ENCODE measurements at places on chromosomes 6 and 20. TPM values are rescaled to one million over a fixed set of nuclear protein-coding genes. Genes with fewer than 3 reads are reported as not detected.

DNA sequence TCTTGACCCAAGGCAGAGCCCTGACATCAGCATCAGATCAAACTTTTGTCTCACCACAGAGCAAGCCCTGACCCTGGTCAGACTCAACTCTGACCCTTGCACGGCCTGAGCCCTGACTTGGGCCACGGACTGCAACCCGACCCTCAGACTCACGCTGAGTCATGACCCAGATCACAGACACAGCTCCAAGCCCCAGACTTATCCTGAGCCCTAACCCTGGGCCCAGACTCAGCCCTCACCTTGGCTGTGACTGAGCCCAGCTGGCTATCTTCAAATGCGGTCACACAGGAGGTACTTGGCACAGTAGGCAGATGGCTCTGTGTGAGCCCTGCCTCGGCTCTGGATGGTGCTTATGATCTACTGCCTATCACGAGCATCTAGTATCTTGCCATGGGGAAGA lies 602.3 kb downstream of the PTPRT start:
- DNase-seq, result no peak

GRCh38 chr6:131059486-131059885 lies 3.6 kb downstream of the EPB41L2 start:
- DNase-seq, result no peak

GRCh38 chr20:45905505-45906079 lies 6.4 kb downstream of the PLTP start:
- DNase-seq, result no peak

DNA sequence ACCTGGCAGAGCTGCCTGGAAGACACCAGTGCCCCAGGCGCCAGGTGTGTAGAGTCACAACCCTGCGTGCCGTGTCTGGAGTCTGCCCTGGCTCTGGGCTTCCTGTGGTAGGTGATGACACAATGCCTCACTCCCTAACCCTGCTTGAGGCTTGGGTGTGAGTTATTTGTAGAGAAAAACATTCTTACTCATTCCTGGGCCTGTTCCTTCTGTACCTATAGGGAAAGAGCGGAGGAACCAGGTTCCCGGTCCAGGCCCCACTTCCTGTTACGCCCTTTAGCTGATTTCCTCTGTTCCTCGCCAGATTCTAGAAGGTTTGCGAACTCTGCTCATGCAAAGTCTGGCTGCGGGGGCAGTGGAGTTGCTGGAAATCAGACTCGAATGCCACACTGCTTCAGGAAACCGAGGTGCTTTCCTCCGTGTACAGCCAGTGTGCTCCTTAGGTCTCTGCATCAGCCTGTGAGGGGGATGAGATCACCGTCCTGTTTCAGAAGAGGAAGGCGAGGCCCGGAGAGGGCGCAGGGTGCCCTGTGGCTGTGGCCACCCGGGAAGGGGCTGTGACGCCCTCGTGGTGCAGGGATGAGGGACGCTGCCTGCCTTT lies 67.1 kb upstream of the DUSP22 start:
- no peak for DNase-seq

DNA sequence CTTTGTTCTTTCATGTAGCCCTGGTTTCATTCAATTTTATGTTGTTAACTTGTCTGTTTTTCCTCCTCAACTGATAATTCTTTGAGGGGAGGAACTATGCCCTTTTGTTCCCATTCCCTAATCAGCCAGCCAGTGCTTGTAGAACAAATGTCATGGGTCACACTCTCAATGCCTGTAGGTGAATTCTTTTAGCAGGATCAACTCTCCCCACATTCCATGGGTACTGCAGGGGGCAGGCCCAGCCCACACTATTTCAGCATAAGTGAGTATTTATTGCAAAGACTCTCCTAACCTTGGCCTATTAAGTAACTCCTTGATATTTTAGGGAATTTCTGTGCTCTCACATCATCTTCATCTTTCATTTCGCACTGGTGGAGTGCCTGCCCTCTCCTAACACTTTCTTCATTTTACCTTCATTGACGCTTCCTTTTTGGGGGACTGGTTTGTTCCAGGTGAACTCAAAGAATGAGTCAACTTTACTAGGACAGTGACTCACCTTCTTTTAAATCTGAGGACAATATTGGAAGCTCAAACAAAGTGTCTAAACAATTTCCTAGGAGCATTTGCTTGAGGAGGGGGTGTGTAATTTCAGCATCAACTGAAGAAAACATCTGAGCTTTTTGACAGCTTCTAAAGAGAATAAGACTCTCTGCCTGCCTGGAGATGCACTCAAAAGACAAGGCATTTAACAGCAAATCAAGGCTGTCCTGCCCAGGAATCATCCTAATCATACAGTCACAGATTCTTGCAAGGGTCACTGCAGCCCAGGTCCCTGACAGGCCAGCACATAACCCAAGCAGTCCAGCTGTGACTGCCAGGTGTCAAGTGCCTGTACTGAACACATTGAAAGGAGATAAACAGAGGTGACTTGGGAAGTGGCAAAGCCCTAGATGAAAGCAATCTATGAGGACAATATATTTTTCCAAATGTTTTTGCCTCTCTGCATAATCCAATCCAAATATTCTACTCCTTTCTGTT lies 263.9 kb upstream of the PRND start:
- no peak for DNase-seq

DNA sequence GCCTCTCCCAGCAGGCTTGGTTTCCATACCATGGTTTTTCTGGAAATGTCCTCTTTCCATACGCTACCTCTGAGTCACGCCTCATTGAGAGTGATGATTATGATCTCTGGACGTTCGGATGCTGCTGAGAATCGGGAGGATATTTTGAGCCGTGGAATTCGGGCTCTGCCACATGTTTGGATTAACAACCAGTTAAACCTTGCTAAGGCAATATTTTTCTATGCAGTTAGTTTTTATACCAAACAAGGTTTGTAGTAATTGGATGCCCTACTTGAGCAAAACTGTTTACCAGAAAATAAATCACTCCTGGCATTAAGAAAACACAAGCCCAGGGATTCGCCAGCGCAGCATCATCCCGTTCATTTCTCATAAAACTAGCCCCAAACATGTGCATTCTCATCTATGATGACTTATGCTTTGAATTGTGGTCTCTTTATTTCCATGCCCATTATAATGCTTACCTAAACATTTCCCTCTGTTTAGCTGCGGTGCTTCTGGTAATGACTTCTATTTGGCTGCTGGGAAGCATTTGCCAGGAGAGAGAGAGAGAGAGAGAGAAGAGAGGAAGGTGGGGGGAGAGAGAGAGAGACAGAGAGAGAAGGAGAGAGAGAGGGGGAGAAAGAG lies 198.9 kb downstream of the CLIC5 start:
- no peak for DNase-seq

DNA sequence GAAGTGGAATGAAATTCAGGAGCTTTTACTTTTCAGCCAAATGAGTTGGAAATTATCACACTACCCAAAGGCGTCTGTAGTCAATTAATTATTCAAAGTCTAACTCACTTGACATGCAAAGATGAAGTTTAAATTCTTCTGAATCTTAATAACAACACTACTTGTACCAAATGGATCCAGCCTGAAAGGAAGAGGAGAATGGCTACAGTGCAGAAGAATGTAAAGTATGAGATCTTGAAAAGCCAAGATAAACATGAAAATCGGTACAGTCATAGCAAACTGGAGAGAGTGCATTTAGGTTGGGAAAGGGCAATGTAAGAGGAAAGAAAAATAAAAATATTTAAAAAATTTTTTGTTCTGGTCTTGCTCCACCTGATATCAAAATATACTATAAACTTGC lies 195.5 kb downstream of the SIM1 start:
- no peak for DNase-seq

- no peak for DNase-seq
These were observed 1.6 kb upstream of the PTGIS start for GRCh38 chr20:49569411-49570115.

DNA sequence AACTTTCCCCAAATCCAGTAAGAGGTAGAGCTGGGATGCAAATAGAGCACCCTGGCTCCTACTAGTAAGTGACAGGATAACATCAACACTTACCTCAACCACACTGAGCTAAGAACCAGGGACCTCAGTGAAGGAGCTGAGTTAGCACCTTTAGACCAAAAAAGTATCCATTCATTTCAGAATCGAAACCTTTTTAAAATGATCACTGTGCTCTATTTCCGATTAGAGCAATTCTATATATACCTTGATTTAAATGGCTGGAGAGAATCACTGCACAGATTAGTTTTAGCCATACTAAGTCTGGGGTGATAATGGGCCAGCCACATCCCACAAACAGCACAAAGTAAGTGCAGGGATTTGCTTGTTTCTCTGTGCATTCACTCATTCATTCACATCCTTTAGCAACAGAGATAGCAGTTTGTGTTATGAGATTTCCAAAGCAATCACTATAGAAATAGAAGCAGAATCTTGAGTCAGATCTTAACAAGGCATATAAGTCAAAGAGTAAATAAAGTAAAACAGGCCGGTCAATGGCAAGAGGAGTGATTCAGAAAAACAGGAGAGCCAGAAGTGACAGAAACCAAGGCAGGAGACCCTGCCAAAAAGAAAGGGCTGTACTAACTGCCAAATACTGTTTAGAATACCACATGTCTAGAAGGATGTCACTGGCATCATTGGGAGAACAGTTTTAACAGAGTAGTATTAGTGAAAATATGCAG lies 136.3 kb downstream of the KIF13A start:
- no peak for DNase-seq

DNA sequence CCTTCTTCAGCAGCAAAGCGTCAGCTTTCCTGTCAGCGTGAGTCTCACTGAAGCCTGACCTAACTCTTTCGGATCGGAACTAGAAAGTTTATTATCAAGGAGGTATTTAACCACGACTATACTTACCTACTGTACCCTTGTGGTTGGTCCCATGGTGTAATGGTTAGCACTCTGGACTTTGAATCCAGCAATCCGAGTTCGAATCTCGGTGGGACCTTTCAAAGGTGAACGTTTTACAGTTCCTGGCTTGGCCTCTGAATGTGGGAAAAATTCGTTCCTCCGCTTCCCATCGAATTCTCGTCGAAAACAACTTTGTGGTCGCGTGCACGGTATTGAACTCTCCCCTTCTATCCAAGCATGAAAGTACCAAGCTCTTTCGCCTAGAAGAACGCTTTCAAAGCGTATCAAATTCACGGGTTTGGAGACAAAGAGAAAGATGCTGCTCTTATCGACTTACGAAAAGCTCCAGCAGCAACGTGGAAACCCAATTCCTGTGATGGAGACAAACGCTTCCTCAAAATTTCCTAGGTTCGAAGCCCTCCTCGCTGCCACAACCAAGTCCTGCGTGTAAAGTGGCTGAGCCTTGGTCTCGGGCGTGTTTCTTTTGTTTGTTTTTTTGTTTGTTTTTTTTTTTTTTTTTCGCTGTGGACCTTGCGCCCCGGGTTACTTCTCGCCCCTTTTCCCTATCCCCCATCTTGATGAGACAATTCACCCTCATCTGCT lies 63.7 kb downstream of the GPX5 start:
- peak; percentile 90 for DNase-seq

DNA sequence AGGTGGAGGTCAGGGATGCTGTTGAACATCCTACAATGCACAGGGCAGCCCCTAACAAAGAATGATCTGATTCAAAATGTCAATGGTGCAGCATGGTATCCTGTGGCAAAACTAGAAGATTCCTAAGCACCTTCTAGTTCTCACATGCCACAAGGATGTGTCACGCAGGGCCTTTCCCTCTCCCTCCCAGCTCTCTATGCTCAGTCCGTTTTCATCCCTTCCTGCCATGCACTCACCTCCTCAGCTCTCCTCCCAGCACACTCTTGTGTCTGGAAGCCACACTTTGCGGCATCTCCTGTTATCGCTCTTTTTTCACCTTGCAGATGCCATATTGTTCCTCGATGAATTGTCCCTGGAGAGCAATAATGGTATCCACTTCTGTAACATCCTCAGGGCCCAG lies 263.4 kb downstream of the CDC5L start:
- no peak for DNase-seq

DNA sequence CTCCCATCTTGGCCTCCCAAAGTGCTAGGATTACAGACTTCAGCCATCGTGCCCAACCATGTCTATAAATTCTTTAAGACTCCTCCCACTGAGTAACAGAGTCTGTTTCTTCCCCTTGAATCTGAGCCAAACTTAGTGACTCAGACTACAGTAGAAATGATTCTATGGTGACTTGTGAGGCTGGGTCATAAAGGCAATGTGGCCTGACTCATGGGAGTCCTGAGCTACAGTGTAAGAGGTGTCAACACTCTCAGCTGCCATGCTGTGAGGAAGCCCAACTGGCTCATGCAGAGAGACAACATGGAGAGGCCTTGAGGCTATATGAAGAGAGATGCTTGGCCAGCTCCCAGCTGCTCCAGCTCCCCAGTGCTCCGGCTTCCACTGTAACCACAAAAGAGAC lies 5.2 kb upstream of the NRSN2 start:
- DNase-seq, result no peak

- DNase-seq, result no peak
These were observed 45.0 kb upstream of the SMOC2 start for GRCh38 chr6:168395983-168396382.

GRCh38 chr6:5599127-5599526 lies 337.8 kb downstream of the FARS2 start:
- DNase-seq, result no peak

DNA sequence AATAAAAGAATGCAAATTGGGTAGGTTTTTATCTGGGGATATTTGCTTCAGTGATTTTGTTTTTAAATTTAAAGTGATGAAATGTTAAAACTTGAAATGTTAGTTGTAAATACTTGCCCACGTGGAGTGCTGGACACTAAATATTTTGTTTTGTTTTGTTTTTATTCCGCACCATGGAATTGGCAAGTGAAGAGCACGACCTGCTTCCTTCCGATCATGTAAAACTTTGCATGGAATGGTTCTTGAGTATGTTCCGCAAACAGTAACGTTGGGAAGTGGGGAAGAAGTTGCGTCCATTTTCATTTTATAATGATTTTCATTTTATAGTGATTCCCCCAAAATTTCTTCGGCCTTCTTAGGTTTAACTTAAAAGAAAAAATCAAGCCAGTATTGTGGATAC lies 765 bp downstream of the IRAK1BP1 start:
- no peak for DNase-seq

- no peak for DNase-seq
These were observed 72.4 kb downstream of the TRDN start for GRCh38 chr6:123564361-123564760.

DNA sequence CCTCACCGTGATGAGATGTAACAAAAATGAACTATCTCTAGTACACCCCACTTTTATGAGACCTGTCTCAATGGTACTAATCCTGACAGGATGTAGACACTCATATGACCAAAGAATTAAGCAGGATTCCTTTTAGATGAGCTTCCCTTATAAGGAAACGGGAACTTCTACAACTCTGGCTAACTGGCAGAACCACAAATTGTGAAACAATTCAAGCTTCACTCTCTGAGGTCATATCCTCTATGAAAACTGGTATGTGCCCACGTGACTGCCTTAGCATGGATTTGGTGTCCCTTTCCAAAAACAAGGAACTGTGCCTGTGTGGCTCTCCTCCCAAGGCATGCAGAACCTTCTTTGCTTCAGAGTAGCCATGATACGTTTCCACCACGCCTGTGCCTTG lies 14.1 kb upstream of the CPNE5 start:
- no peak for DNase-seq

PLTP gene
- polyA plus RNA-seq, result 140 TPM

IP6K3 gene
- 0.83 TPM for polyA plus RNA-seq

C20orf141 gene
- polyA plus RNA-seq, result not detected

MOXD1 gene
- polyA plus RNA-seq, result 182 TPM

RAB23 gene
- 30.9 TPM for polyA plus RNA-seq

SLC17A1 gene
- 32.8 TPM for polyA plus RNA-seq

GLP1R gene
- 0.93 TPM for polyA plus RNA-seq

KIF6 gene
- polyA plus RNA-seq, result 4.1 TPM

Measured in renal pelvis (tissue), 12 donors.